ENCODE measurements at places on chromosomes 7 and 10.
A peak's percentile ranks its signal among the peaks of the same experiment; 100 is the strongest.

DNA sequence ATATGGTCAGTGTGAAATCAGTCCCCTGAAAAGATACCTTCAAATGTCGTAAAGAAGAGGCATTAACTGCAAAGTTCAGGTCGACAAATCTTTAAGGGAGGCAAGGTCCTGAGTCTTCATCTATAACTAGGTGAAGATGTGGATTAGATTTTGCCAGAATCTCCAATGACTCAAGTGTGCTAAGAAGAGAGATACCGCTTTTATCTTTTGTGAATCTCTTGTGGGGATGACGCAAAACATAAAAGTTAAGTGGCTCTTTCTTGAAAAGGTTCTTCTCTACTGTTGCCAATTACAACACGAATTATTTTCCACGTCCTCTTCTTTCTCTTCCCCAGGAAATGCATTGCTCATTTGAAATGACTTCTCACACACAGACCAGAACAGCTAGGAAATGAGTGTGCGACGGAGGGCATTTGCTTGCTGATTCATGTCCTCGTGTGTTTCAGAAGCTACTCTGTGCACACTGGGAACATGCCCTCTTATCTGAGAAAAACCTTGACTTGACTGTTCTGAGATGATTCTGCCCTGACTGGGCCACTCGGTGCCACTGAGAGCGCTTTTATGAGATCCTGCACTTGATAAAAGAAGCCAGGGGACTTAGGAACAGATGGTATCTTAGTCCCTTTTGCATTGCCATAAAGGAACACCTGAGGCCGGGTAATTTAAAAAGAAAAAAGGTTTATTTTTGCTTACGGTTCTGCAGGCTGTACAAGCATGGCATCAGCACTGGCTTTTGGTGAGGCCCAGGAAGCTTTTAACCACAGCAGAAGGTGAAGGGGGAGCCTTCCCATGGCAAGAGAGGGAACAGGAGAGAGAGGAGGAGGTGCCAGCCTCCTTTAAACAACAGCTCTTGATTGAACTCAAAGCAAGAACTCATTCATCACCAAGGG, 169.5 kb upstream of the PFKP start:
- DNase-seq = no peak

GRCh38 chr7:15832996-15833395, 146.5 kb upstream of the MEOX2 start:
- peak; percentile 32 for DNase-seq

DNA sequence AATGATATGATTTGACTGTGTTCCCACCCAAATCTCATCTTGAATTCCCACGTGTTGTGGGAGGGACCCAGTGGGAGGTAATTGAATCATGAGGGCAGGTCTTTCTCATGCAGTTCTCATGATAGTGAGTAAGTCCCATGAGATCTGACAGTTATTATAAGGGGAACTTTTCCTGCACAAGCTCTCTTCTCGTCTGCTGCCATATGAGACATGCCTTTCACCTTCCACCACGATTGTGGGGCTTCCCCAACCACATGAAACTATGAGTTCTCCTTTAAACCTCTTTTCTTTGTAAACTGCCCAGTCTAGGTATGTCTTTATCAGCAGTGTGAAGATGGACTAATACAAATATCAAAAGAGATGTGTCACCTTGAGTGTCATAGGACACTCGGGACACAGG, 502.7 kb upstream of the PODXL start:
- DNase-seq = no peak

DNA sequence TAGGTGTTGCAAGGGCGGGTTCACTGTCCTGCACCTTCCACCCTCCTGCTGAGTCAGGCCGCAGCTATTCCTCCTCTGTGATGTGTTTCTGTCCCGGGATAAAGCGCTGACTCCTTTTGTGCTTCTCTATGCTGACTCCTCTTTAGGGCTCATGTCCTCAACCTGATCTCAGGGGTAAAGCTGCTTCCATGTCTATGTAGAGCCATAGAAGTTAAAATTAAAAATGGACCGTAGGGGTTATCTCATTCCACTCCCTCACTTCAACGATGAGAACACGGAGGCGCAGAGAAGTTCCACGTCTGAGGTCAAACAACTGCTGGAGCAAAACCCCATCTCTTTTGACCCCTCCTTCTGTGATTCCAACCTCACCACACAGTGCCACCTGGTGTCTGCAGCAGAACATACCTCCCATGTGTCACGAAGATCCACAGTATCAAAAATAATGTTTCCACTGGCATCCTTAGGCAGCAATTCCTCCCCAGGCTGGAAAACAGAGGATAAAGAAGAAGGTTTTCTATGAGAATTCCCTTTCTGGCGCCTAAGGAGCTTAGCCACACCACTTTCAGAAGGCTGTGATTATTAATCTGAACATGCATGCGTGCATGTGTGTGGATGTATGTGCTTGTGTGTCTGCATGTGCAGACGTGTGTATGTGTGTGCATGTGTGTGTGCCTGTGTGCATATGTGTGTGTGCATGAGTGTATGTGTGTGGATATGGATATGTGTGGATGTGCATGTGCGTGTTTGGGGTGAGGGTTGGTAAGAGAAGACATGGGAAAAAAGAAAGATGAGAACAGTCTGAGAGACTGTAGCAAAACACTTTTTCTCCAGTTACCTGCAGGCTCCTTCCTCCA, 81.2 kb upstream of the UCN3 start:
- peak; percentile 64 for DNase-seq

GRCh38 chr10:51524041-51524440, 175.4 kb downstream of the CSTF2T start:
- peak; percentile 5 for DNase-seq

DNA sequence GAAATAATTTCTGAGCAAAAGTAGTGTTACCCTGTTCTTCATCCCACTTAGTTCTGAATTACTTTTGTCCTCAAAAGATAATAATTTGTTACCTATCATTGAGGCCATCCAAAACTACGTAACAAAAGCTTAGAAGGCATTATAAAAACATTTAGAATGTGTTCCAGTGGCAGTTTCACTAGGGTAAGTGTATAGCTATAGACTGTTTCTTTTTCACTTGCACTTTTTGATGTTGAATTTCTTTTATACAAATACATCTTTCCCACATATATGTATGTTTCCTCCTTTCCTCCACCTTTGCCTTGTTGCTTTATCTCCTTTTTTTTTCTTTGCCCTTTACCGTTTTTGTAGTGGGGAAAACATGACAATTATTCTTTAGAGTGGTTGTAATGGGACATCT, 33.5 kb downstream of the CAPZA2 start:
- DNase-seq = no peak

GRCh38 chr7:22563621-22564241, 63.7 kb upstream of the STEAP1B start:
- no peak for DNase-seq

- DNase-seq = no peak
Measured at GRCh38 chr10:43323245-43323644, 48.2 kb upstream of the FXYD4 start.

- DNase-seq = no peak
Measured at GRCh38 chr10:102647443-102648268, 3.4 kb downstream of the TRIM8 start.

DNA sequence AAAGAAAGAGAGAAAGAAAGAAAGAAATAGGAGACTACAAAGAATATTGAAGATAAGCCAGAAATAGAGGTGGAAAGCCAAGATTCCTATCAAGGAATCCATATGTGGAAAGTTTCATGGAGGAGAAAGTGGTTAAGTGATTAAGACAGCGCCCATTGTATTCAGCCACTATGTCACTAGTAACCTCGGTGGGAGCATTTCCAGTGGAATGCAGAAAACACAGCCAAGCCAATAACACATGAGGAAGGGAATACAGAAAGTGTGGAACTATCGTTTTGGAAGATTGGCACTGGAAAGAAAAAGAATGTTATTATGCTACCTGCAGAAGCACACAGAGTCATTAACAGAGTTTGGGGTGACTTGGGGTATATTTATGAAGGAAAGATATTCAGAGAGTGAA, 2.7 kb downstream of the MGAM2 start:
- no peak for DNase-seq

- DNase-seq = no peak
Measured at GRCh38 chr10:44361109-44361508, 23.8 kb downstream of the CXCL12 start.

- no peak for DNase-seq
Measured at GRCh38 chr10:78609976-78610375, 458.8 kb upstream of the ZMIZ1 start.

DNA sequence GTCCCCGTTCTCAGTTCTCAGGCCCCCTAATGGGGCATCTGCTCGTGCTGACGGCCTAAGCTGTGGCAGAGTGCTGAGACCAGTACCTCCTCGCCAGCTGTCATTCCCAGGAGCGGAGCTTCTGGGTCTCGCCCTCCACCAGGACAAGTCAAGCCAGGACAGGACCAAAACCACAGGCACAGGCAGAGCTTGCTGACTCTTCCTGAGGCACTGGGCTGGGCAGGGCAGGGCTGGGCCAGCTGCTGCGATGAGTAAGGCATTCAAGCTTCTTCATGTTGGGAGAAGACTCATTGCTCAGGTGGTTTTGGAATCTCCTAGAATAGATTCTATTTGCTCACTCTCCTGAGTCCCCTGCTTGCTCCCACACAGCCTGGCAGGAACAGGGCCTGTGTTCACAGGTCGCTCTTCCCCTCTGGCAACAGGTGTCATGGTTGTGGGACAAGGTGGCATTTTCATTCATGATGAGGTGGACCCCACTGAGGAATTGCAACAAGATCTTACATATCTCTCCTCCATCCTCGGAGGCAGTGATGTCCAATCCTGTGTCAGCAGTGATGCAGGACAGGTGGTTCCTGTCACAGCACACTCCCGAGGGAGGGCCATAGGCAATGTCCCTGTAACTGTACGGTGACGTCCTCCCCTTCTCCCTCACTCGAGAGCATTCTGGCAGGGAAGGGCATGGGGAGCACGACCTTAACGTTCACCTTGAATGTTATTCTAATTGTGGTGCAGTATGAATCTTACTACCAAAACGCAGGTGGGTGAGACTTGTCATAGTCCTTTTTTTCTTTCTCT, 17.0 kb upstream of the SH3PXD2A start:
- DNase-seq = no peak

DNA sequence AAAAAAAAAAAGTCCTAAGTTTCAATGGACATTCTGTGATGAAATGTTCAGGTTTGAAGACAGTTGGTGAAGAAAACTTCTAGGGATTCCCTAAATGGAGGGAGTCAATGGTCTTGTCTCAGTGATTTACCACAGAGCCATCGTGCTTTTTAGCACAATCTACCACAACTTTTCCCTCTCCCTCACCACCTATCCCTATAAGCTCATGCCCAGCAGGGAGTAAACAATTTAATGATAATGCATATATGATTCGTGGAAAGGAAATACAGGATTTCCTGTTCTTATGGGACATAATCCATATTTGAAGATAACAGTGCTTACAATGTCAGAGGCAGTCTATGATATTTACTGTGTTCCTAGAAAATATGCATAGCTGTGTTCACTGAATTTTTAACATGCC, 38.4 kb upstream of the CD36 start:
- peak; percentile 89 for DNase-seq

DNA sequence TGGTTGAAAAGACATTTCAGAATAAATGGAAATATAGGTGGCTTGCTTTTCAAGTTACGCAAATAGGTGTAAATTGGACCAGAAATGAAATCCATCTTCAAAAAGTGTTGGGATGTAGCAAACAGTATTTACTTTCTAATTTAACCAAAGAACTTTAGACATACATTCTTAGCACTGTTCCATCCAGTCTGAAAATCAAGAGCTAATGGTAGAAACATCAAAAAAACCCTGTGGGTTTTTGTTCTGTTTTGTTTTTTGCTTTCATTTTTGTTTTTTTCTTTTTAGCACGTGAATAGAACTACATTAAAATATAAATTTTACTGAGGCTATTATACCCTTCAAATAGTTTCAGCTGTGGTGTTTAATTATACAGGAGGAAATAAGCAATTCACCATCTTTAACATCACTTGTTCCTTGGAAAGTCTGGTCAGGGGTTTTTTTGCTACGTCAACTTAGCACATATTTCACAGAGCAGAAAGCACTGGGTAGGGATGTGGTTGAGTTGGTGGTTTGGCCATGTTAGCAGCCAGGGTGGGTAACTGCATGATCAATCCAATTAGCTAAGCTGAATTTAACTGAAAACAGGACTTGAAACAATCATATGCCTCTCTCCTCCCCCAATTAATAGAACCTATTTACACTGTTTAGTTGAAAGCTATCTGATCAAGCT, 275.4 kb upstream of the PFKP start:
- no peak for DNase-seq

DNA sequence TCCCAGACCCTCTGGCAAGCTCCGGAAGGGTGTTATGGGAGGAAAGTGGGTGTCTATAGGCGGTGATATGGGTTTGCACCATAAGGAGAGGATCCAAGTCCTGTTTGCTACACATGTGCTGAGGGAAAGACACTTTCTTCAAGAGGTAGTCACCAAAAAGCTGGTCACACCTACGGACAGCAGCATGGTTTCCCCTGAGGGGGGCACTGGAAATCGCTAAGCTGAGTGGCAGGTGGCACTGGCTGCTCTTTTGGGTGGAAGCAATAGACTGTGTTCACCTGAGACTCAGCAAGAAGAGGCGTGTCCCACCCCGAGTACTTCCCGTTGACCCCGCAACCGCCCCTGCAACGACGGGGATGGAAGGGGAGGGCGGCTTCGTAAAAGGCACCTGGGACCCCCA, 1.8 kb upstream of the FOXI2 start:
- DNase-seq = no peak

DNA sequence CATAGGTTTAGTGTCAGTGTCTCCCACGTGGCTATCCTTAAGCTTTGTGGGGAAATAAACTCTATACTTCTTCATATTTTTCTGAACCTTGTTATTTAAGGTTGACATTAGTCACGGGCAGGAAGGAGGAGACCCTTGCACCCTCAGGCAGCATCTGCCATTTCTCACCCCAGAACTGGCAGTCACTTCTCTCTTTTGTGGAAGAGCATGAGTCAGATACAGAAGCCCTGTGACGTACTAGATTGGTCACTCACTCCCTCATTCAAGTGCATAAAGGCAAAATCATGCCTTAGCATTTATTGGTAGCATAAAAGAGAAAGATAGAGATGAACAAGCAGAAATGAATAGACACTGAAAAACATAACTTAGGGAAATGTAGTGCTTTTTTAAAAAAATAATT, 206.0 kb upstream of the MDFIC start:
- DNase-seq = peak; percentile 12

- no peak for DNase-seq
Measured at GRCh38 chr10:79098596-79099015, 29.8 kb downstream of the ZMIZ1 start.

- no peak for DNase-seq
Measured at GRCh38 chr10:128642502-128642901, 516.3 kb upstream of the MKI67 start.

- DNase-seq = no peak
Measured at GRCh38 chr10:89644691-89644966, 413 bp downstream of the PANK1 start.

DNA sequence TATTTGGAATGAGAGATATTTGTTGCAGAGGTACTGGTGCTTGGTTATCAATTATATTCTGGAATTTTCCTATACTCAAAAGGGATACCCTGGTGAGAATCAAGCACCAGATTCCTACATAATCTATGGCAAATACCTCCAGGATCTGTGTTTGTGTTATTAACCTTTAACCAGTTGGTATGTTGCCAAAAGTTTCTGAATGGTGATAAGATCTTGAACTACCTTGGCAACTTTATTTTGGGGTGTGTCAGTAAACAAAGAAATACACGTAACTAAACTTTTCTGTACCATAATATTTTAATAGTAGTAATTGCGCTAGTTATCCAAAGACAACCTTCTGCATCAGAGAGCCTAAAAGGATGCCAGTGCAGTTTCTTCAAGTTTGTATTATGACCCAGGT, 13.4 kb downstream of the SCIN start:
- DNase-seq = no peak

GRCh38 chr7:47326808-47327207, 255.1 kb downstream of the TNS3 start:
- DNase-seq = peak; percentile 91
